ENCODE measurements at places on chromosomes 5 and 9. TPM values are rescaled to one million over a fixed set of nuclear protein-coding genes. Genes with fewer than 3 reads are reported as not detected.
A peak's percentile ranks its signal among the peaks of the same experiment; 100 is the strongest.

LHX3 gene
- polyA plus RNA-seq, result not detected

DNA sequence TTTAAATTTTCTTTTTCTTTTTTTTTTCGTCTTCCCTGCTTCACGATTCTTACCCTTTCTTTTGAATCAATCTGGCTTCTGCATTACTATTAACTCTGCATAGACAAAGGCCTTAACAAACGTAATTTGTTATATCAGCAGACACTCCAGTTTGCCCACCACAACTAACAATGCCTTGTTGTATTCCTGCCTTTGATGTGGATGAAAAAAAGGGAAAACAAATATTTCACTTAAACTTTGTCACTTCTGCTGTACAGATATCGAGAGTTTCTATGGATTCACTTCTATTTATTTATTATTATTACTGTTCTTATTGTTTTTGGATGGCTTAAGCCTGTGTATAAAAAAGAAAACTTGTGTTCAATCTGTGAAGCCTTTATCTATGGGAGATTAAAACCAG, 352.2 kb downstream of the NTRK2 start:
- DNase-seq, result no peak
- H3K4me1 ChIP-seq, result no peaks in the 10 kb centered on the region
- H3K27me3 ChIP-seq, result no peaks in the 10 kb centered on the region
- no peak overlapping the region for H3K4me3 ChIP-seq
- H3K36me3 ChIP-seq, result no peaks in the 10 kb centered on the region
- no peak overlapping the region for H3K27ac ChIP-seq

DNA sequence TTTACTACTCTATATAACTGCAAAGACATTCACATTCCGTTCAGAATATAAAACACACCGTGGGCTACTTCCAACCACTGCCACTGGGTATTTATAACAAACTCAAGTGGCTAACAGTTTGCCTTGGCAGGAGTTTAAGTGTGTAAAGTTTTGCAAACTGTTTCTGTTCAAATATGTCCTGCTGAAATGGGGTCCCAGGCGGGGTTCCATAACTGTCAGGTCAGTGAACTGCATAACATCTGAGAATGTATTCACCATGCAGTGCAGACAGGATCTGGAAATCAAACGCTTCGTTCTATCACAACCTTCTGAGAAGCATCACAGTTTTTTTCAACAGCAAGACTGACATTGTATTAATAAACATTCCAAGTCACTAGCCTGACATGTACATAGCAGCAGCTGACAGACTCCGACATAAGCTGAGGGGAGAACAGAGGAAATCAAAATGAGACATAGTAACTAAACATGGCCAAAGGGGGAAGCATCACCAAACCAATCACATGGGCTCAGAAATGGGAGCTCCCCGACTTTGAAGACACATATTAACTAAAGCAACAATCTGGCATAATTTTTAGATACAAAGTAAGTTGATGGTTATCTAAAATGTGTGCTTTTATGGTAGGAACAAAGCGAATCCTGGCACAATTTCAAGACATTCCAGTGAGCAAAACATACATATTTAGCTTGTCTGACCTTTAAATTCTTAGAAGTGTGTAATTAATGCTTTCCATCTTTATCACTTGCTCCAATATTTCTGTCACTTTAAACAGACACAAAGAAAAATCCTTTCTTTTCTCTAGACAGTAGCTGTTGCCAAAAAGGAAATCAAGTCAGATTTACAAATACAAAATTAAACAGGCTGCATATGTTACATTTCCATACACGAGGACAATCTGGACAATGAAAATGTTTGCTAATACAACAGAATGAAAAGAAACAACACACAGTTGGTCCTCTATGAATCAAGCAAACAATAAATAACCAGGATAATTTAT, 156.8 kb downstream of the MAPKAP1 start:
- peaks cover 27% of the 10 kb centered on the region for H3K4me1 ChIP-seq
- DNase-seq, result no peak
- H3K27ac ChIP-seq, result no peak overlapping the region
- no peak overlapping the region for H3K4me3 ChIP-seq
- H3K27me3 ChIP-seq, result no peaks in the 10 kb centered on the region

HARS1 gene
- 39.1 TPM for polyA plus RNA-seq

- peak overlapping the region; percentile 80 for H3K27ac ChIP-seq
- peaks cover 12% of the 10 kb centered on the region for H3K4me1 ChIP-seq
- no peaks in the 10 kb centered on the region for H3K27me3 ChIP-seq
- no peak for DNase-seq
- peak overlapping the region; percentile 77 for H3K4me3 ChIP-seq
Measured at GRCh38 chr9:124414612-124415011, 630 bp downstream of the PSMB7 start.

- no peaks in the 10 kb centered on the region for H3K36me3 ChIP-seq
- no peak for DNase-seq
- no peak overlapping the region for H3K4me3 ChIP-seq
Measured at GRCh38 chr9:100600521-100601079, 22.7 kb downstream of the CAVIN4 start.

DNA sequence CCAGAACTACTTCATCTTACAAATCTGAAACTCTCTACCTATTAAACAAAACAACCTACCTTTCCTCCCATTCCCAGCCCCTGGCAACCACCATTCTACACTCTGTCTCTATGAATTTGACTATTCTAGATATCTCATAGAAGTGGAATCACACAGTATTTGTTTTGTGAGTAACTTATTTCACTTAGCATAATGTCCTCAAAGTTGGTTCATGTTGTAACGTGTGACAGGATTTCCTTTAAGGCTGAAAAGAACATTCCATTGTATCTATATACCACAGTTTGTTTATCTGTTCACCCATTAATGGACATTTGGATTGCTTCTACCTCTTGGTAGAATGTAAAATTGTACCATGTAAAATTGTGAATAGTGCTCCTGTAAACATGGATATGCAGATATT, 70.1 kb upstream of the NXNL2 start:
- H3K4me3 ChIP-seq, result no peak overlapping the region
- H3K27ac ChIP-seq, result no peak overlapping the region
- no peaks in the 10 kb centered on the region for H3K27me3 ChIP-seq
- DNase-seq, result no peak
